Fibroblast of skin of right biceps (primary cell): ENCODE measurements at places on chromosomes 7 and 10.
A peak's percentile ranks its signal among the peaks of the same experiment; 100 is the strongest.

GRCh38 chr7:99557940-99558305 is 519 bp upstream of the ZNF655 start:
- no peak for DNase-seq

GRCh38 chr7:104967088-104967487 is 46.9 kb upstream of the KMT2E start:
- DNase-seq, result no peak

DNA sequence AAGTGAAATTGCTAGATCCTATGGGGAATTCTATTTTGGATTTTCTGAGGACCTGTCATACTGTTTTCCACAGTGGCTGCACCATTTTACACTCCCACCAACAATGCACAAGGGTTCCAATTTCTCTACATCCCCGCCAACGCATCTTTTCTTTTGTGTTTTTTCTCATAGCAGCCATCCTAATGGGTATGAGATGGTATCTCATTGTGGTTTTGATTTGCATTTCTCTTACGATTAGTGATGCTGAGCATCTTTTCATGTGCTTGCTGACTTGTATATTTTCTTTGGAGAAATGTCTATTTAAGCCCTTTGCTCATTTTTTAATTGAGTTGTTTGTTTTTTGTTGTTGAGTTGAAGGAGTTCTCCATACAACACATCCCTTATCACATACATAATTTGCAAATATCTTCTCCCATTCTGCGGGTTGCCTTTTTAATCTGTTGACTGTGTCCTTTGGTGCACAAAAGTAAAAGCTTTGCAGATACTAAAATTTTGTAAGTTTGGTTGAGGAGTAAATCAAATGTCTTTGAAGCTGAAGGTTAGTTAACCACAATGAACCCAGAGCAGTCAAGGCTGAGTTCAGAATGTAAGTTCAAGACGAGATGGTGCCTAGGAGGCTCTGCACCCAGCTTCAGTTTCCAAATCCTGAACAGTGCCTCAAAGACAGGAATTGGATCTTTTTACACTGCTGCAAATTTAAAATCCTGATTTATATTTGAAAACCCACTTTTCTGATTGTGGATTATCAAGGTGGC is 195.4 kb downstream of the COBL start:
- no peak for DNase-seq

GRCh38 chr10:70699659-70700174 is 27.4 kb downstream of the ADAMTS14 start:
- DNase-seq, result peak; percentile 66

DNA sequence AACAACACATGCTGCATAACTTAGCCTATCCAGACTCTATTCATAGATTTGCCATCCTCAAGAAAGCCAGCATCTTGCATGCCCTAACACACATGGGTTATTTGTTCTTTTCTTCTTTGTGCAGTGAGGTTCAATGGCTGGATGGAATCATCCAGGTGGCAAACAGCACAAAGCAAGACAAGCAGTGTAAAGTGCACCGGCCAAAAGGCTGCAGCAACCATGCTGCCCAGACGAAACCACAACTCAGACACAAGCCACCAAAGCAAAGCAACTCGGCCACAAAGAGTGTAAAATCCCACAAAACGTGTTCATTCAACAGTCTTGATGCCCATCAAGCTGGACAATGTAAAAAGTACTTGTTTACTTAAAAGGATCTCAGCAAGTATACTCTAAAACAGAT is 76.9 kb downstream of the PIP4K2A start:
- DNase-seq, result no peak

DNA sequence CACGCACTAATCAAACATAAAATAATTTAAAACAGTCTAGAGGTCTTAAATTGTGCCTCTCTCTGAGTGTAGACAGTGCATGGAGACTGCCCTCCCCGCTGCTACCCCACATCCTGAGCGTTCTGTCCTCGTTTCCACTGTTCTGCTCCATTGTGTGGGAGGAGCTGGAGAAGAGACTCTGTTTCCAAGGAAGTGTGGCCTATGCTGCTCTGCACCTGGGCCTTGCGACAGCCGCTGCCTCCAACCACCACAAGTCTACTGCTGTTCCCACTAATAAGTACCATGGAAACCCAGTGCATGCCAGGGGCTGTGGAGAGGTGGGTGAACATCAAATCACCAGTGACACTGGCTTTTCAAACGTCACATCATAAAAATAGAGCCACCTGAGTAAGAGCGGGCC is 19.6 kb downstream of the NRG3 start:
- no peak for DNase-seq

DNA sequence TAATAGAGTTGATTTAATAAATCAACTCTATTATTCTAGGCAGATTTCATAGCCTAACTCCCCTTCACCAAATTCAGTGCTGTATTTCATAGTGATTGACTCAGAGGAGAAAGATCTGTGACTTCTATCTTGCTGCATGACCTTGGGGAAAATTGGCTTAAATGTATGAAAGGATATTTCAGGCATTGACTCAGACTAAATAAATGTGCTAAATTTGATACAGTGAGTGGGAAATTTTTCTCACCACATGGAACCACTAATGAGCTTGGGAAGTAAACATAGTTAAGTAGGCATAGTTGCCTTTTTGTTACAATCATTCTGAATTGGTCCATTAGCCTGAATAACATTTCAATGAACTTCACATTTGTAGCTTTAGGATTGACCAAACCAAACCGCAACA is 89.0 kb upstream of the PRPS1L1 start:
- peak; percentile 64 for DNase-seq

- DNase-seq, result peak; percentile 95
Observed at GRCh38 chr10:91590142-91590903, 42.5 kb downstream of the PPP1R3C start.

- no peak for DNase-seq
Observed at GRCh38 chr10:19595212-19595845, 220.9 kb upstream of the PLXDC2 start.

GRCh38 chr10:125392154-125392553 is 231.8 kb upstream of the CTBP2 start:
- DNase-seq, result peak; percentile 52

DNA sequence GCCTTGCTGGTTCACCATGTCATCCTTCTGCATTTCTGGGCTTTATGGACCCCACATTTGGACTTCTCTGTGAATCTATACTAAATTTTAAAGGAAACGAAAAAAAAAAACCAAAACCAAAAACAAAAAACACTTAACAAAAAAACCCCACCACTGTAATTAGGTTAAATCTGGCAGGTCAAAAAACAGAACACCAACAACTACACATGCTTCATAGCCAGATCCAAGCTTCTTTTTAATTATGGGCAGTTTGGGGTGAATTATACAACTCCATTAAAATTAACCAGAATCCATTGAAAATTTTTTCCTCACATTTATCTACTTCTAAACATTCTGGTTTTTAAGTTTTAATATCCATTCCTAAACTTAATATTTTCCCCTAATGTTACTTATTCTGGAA is 58.4 kb downstream of the CDK6 start:
- DNase-seq, result no peak

- no peak for DNase-seq
Observed at GRCh38 chr10:77631241-77631640, 6.4 kb downstream of the KCNMA1 start.

DNA sequence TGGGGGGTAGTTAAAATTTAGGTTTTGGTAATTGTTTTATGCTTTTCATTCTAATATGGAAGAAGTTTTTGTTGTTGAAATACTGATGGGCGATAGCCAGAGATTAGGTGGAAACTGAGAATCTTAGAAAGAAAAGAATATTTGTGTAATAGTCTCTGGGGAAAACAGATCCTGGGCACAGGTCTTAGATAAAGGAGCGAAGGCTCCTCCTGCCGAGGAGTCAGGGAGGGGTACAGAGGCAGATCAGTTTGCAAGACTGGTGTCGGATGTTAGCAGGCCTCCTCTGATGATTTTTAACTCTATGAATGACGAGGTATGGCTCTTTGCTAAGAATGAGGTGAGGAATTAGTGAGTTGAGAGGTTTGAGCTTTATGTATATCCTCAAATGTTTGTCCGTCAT is 339.7 kb downstream of the HGF start:
- DNase-seq, result peak; percentile 10

- no peak for DNase-seq
Observed at GRCh38 chr7:147707926-147708325, 882.6 kb upstream of the C7orf33 start.

- DNase-seq, result peak; percentile 69
Observed at GRCh38 chr10:14086596-14086995, 244.1 kb downstream of the FRMD4A start.

DNA sequence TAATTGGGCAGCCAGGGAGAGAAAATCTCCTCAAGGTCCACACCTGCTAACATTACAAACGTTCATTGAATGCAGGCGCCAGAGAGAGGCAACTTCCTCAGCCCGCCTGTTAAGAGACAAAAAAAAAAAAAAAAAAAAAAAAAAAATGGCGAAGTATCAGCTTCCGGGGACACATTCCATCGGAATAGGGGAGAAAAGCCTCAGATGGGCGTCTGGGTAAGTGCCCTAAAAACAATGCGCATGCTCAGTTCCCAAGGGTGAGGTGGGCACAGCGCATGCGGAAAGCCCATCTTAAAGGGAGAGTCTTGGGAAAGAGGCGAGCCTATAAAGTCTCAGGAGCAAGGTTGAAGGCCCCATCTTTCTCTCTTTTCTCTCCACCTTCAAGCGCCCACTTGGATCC is 1139.7 kb upstream of the CELF2 start:
- DNase-seq, result no peak

GRCh38 chr10:93027508-93027907 is 33.1 kb upstream of the CYP26C1 start:
- no peak for DNase-seq

DNA sequence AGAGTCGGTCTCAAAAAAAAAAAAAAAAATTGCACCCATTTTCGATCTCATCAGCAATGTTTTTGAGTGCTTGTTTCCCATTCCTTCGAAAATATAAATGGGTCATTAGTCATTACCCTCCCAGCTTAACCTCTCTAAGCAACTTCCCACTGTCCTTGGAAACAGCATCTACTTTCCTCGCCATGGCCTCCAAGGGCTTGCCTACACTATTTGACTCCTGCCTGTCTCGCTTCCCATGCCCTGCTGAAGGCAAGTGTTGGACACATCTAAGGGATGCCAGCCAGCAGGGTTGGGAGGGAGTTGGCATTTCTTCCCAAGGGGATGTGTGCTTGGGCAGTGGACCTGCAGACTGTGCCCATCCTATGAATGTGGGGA is 12.7 kb upstream of the RHBDD2 start:
- DNase-seq, result peak; percentile 7

GRCh38 chr7:36659172-36659516 is 65.2 kb downstream of the AOAH start:
- DNase-seq, result peak; percentile 73

DNA sequence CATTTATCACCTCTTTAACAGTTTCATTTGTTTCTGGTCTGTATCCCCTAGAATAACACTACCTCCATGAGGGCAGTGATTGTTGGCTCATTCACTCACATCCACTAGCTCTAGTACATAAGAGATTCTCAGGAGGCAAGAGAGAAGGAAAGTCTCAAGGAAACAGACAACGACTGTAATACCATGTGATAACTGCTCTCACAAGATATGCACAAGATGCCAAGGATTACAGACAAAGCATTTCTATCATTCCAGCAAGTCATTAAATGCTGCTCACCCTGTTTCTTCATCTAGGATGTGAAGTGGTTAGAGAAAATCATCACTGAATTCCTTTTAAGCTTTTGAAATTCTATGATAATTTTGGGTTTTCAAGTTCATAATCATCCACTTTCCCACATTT is 115.3 kb downstream of the HIBADH start:
- peak; percentile 51 for DNase-seq

- DNase-seq, result no peak
Observed at GRCh38 chr7:52297128-52297527, 738.3 kb upstream of the POM121L12 start.

DNA sequence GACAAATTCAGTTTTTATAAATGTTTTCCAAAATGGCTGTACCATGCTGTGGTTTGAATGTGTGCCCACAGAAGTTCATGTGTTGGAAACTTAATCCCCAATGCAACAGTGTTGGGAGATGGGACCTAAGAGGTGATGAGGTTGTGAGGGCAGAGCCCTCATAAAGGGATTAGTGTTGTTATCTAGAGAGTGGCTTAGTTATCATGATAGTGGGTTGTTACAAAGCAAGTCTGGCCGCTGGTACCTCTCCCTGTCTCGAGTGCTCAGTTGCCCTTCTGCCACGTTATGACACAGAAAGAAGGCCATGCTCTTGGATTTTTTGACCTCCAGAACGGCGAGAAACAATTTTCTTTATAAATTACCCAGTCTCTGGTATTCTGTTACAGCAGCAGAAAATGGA is 119.0 kb downstream of the BTAF1 start:
- DNase-seq, result no peak

DNA sequence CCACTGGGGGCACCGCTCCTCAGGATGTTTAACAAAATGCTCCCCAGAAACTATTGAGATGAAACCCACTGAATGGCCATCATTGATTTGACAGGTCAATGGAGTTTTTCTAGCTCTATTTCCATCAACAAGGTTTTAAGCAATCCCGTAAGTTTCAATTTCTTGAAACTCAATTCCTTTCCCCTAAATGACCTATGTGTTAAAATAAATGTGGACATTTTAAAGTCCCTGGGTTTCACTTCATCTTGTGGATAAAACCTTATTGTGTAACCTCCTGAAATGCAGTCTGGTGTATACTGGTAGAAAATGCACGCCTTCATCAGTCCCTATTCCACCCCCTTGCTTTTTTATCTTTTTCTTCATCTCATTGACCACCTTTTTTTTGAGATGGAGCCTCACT is 8.9 kb upstream of the C7orf33 start:
- DNase-seq, result no peak

GRCh38 chr7:2104107-2104710 is 128.5 kb downstream of the MAD1L1 start:
- DNase-seq, result peak; percentile 94

DNA sequence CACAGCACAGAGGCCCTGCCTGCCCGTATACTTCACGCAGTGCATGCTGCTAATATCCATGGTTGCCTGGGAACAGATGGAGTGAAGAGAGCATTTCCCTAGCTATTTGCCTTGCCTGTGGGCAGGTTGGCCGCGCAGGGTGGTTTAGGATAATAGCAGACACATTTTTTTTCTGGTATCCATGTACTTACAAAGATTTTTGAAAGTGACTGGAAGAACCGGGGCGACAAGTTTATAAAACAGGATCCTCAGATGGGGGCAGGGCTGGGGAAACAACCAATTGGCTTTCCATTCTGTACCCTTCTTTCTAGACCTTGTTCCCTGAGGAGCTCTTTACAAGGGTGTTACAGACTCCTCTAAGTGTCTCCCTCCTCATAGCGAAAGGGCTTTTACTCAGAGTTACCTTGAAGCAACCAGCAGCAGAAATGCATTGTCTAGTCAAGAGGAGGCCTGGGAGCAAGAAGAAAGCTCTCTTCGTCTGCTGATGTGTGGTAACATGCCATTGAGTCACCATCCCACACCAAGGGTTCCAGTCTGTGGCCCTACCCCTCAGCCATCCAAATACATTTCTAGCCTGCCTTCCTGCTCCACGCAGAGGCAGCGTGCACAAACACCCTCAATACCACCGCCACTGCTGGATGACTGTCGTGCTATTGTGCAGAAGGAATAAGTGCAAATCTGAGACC is 31.5 kb downstream of the MTURN start:
- DNase-seq, result no peak

DNA sequence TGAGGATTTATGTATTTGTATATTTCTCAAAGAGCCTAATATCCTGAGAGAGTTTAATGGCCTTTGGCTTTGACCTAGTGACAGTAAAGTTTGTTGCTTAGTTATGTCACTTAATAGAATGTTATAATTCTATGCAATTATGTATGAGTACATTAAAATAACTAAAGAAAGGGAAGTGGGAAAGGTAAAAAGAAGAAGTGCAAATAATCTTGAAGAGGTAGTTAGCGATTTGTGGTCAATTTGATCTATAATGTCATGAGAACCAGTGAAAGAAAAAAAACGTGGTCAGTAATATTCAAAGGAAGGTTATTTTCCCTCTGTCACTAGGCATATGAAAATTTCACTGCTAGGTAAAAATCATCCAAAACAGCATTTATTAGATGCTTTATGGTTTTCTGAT is 143.4 kb upstream of the LSM8 start:
- no peak for DNase-seq
